Activated CD4-positive, alpha-beta T cell treated with anti-CD3 and anti-CD28 coated beads for 48 hours (primary cell): ENCODE measurements at places on chromosomes 2 and 18.

- DNase-seq: no peak
These were observed 29.3 kb downstream of the MEX3C start for GRCh38 chr18:51168026-51168742.

GRCh38 chr2:171181064-171182049 is 20.7 kb upstream of the TLK1 start:
- DNase-seq: no peak

GRCh38 chr2:11990576-11990975 is 244.1 kb downstream of the LPIN1 start:
- DNase-seq: no peak

- no peak for DNase-seq
These were observed 169.8 kb downstream of the TGIF1 start for GRCh38 chr18:3619746-3620145.

DNA sequence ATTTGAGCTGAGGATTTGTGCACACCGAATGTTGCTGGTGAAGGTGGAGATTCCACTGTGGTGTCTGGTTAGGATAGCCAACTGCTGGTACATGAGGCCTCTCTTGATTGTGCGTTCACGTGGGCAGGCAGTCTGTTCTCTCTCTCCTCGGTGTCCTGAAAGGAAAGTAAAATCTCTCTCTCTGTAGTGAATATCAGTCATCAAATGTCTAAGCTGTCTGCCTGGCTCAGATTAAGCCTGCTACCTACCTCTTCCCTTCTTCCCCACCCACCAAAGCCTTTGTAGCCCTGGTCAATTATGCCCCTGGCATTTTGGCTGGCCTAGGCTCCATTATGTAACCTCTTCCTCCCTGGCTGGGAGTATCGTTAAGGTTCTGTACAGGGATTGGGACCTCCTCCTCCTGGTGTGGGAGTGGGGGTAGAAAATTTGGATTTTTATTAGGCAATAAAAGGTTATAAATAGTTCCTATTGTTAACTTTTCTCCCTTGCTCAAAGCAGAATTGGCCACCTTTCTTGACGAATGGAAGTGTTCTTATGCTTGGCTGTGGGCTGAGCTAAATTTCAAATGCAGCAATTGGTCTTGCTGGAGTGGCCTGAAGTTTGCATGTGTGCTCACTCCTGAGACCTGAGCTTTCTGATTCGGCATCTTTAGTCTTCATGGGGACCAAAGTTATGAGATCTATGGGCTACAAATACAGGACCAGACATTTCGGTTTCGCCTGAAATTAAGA is 148.8 kb downstream of the WDSUB1 start:
- no peak for DNase-seq
